ENCODE measurements at places on chromosomes 12 and 14. TPM values are rescaled to one million over a fixed set of nuclear protein-coding genes. Genes with fewer than 3 reads are reported as not detected.

The RIPK3 gene
- 0.23 TPM for total RNA-seq

The KRT6C gene
- not detected for total RNA-seq

The GLI1 gene
- 0.23 TPM for total RNA-seq

The SERPINA12 gene
- not detected for total RNA-seq

The OR4E2 gene
- total RNA-seq = not detected

The SERPINA3 gene
- 5.3 TPM for total RNA-seq

Data from smooth muscle cell of the coronary artery (primary cell).